ENCODE measurements at places on chromosomes 4 and X.

- no peak for DNase-seq
These were observed 9.4 kb downstream of the POLA1 start for GRCh38 chrX:24703185-24703494.

GRCh38 chr4:122702939-122703338 is 29.6 kb upstream of the BBS12 start:
- no peak for DNase-seq

DNA sequence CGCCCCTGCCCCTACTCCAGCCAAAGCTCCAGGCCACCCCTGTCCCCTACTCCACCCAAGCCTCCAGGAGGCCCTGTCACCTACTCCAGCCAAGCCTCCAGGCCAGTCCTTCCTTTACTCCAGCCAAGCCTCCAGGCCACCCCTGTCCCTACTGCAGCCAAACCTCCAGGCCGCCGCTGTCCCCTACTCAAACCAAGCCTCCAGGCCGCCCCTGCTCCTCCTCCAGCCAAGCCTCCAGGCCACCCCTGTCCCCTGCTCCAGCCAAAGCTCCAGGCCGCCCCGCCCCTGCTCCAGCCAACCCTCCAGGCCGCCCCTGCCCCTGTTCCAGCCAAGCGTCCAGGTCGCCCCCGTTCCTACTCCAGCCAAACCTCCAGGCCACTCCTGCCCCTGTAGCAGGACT is 5.1 kb upstream of the ASMT start:
- DNase-seq, result no peak

DNA sequence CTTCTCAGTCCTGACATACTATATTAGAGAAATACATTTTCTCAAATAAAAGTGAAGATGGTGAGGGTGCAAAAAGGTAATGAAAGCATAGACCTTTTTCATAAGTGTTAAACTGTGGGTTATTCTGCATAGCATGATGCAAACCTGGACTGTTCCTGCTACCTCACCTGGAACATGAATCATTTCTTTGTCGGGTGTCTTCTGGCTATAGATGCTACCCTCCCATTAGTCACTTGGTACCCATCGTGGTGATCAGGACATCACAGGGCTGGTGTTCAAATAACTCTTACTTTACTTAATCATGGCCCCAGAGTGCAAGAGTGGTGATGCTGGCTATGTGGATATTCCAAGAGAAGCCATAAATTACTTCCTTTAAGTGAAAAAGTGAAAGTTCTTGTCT is 264.7 kb upstream of the AGA start:
- no peak for DNase-seq

GRCh38 chrX:9988762-9989161 is 21.6 kb downstream of the CLDN34 start:
- no peak for DNase-seq

- no peak for DNase-seq
These were observed 28.1 kb downstream of the MCUB start for GRCh38 chr4:109588176-109588575.

DNA sequence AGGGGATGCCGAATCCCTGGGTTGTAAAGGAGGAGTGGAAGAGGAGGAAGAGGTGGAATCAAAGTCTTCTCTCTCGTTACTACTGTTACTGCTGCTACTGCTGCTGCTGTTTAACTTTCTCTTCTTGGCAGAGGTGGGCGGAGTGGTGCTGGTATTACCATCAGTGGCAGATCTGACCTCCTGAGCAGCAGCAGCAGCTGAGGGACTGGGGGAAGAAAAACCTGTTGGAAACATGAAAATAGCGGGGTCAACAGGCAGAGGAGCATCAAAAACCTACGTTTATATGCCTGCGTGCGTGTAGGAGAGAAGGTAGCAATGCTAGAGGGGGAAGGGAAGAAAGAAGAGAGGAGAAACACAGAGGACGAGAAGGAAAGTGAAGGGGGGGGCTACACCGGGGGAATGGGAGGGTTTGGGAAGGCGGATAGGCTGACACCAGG is 339 bp downstream of the CUL4B start:
- no peak for DNase-seq

DNA sequence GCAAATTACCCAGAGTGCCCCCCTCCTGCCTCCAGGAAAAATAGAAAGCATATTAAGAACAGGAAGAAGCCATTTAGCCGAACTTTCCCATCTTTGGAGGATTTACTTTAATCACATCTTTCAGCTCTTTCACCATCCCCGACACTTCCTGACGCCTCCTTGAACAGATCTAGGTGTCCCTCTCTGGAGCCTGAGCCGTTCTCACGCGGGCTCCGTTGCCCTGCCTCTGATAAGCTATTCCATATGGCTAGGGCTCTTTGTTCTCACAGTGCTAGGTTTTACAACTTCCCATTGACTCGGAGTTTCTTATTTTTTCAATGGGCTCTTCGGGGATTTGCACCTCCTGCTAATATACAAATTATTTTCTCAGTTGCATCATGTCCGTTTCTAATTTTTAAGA is 82.1 kb upstream of the GPC4 start:
- no peak for DNase-seq

GRCh38 chr4:108601106-108601505 is 19.3 kb upstream of the RPL34 start:
- DNase-seq, result no peak

All from NT2/D1 (cell line).